ENCODE measurements at places on chromosomes 4 and X.

DNA sequence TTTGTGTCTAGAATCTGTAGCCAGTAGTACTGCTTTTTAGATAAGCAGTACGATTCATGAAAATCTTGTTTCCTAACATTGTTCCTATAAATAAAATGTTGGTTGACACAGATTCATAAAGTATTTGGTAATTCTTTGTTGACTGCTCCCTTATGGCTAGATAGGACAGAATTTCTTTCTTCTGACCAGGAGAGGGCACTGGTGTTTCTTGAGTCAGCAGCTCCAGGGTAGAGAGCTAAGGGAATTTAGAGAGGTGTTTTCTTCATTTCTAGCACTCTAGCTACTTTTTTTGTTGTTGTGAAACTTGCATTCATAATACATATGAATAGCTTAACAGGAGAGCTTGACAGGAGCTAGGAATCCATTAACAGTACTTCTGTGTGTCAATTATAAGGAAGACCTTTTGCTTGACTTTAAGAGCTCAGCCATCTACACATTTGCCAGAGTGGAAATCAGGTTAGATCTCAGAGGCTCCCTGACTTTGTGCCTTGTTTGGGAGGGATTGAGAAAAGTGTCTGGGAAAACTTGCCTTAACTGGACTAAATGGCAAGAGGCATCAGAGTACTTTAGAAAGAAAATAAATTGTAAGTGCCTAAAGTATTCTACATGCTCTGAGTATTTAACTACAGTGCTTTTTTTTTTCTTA is 756.1 kb downstream of the SH3BGRL start:
- peak; percentile 58 for DNase-seq

DNA sequence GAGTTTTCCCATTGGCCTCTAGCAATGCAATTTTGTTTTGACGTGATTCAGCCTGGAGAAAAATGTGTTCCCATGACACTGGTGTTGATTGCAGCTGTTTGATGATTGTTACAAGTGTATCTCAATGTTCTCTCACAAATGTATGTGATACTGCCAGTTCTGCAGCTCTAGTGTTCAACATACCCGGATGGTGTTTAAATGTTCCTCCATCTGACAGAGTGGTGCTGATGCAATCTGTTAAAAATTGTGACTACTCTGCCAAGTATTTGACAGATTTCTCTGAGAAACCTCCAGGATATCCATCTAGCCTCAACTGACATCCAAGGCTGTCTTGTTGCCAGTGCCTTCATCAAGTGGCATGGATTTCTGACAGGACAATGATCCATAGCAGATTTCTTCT is 657.2 kb upstream of the DIAPH2 start:
- no peak for DNase-seq

DNA sequence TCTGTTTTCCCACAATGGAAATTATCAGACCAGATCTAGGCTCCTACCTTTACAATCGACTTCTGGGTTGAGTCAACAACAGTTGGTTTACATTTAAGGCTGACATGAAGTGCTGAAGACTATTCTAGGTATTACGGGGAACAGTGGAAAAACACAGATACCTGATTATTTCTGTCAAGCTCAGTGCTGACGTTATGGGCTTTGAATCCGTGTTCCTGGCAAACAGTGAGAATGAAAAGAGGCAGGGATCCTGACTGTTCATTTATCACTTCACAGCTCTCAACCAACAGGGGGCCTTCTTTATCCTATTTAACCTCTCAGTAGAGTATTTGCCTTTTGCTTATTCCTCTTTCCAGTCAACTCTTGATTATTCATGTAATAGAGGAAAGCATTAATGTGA is 43.1 kb downstream of the TMEM164 start:
- peak; percentile 90 for DNase-seq

GRCh38 chr4:18798123-18798522 is 776.6 kb upstream of the LCORL start:
- DNase-seq = no peak

DNA sequence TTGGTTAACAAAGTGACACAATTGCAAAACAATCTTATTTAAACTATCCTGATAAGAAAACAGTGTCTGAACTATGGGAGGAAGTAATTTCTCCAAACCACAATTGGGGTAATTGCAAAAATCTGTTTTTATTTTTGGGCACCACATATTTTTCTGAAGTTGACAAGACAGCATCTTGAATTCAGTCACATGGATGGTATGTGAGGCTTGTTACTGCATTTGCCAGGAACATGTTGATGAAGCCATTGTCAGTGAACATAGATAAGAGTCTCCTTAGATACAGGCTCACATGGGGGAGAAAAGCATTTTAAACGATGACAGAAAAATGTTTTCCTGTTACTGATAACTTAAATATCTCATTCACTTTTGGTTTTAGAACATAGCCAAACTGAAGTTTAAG is 5.5 kb upstream of the USP53 start:
- no peak for DNase-seq

GRCh38 chr4:3112609-3113469 is 38.4 kb downstream of the HTT start:
- no peak for DNase-seq

GRCh38 chr4:37758226-37758625 is 68.3 kb upstream of the PGM2 start:
- DNase-seq = no peak

GRCh38 chrX:17818726-17819125 is 42.4 kb downstream of the RAI2 start:
- no peak for DNase-seq

DNA sequence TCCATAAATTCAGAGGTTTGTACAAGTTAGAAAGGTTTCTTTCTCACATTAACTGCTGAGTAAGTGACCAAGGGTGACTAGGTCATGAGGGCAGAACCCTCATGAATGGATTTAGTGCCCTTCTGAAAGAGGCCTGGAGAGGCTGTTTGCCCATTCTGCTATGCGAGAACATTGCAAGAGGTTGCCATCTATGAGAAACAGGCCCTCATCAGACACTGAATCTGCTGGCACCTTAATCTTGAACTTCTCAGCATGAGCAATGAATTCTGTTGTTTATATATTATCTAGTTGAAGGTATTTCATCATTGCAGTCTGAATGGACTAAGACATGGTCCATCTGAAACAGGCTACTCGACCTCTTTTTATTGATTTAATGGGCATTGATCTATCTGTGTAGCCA is 96.2 kb upstream of the GPRIN3 start:
- no peak for DNase-seq

- no peak for DNase-seq
Observed at GRCh38 chr4:93743022-93743421, 85.5 kb upstream of the ATOH1 start.

DNA sequence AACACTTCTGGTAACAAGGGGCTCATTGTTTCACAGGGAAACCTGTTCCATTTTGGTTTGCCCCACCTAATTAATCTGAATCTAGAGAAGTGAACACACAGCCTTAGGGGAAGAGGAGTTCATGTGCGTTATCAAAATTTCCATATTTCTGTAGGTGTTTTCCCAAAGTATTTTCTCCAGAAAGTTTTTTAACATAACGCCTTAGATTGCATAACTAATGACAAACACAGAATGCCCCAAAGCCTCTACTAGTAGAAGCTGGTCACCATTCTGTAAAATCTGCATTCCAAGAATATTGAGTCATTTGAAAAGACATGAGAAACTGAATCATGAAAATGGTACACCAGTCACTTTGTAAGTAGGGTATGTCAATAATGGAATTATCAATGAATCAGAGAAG is 41.1 kb downstream of the IL13RA2 start:
- no peak for DNase-seq

DNA sequence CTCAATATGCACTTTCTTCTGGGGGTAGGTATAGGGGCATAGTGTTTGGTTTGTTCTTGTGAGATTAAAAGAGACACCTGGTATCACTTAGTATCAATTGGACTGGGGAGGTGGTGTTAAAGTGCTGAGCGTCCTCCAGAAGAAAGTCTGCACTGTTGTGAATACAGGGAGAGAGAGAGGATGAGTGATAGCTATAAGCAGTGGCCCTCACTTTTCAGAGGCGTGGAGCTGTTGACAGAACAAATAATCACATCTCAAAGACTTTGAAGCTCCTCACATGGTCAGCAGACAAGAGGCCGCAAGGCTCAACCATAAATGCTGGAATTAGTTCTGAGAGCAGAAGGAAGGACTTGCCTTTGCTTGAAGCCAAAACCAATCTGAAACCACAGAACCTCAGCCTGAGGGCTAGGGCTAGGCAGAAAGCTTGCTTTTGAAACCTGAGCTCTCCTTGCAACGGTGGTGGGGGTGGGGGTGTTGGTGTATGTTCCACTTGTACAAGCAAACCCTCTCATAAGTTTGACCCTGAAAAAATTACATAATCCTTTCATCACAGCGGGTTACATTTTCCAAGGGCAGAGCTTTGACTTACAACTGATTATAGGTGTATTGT is 123.2 kb upstream of the SCML1 start:
- no peak for DNase-seq

DNA sequence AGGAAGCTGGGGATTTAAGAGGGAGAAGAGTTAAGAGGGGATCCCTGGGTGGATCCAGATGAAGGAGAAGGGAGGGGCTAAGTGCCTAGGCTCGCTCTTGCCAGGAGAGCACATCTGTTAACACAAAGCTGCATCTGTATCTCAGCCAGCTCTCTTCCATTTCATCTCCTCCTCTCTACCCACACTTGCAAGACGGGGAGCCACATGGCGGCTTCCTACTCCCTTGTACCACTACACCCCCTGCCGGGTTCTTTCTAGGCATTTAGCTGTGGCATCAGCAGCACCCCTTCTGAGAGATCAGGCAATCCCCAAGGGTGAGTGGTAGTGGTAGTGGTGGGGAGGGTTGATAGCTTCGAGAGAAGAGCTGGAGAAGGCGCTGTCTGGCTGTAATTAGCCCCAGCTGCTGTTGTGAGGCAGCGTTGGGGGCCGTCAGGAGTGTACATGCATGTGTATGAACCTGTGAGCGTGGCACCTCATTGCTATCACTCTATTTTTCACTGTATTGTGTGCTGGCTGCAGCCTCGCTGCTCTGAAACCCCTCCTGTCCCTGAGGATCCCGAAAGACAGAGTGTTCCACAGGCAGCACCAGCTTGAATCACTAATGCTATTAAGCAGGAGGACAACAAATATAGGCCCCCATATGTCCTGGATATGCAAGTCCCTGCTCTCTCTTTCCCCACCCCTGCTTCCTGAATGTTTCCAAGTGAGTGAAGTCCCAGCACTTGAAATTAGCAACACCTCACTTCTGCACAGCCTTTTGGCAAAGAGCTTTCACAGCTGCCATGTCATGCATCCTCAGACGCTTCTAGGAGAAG is 73.7 kb downstream of the RTL9 start:
- DNase-seq = no peak

DNA sequence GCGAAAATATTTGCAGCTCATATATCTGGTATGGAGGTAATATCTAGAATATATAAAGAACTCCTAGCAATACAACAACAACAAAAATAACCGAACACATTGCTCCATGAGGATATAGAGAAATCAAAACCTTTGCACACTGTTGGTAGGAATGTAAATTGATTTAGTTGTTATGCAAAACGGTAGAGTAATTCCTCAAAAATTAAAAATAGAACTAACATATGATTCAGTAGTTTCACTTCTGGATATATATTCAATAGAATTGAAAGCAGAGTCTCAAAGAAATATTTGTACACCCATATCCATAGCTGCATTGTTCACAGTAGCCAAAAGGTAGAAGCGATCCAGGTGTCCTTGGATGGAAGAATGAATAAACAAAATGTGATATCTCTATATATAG is 203.0 kb upstream of the CNKSR2 start:
- no peak for DNase-seq

DNA sequence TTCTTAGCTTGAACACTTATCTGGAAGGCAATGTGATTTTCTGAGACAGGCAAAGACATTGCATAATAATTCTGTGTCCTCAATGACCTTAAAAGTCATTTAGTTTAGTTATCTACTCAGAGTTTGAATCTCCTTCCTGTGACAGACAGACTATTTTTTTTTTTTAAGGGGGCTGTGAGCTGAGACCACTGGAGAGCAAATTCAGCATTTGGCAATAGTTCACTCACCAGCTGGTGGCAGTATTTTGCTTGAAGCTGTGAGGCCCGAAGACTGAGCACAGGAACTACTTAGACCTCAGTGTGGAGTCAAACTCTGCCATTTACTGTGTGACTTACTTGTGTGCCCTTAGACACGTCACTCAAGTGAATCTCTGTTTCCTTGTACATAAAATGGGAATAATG is 22.9 kb upstream of the CPE start:
- DNase-seq = peak; percentile 67

Data from NCI-H2081 (cell line).